ENCODE measurements at places on chromosomes 1 and 21.

DNA sequence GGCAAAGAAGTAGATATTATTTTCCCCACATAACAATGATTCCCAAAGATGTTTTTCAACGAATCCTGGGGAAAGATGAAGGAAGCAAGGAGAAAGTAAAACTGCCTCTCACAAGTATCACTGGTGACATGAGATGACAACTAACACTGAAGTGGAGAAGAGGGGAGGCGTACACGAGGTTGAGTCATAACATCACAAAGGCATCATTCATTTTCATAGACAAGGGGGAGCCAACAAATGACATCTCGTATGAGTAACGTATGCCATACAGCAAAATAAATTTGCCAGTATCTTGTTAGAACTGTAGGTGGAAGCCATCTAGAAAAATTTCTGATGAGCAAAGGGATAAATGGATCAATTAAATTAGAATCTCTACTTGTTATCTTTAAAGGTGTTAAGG, 56.6 kb downstream of the ATP1B1 start:
- DNase-seq: peak; percentile 21

GRCh38 chr1:77948841-77949424, 29.9 kb downstream of the FUBP1 start:
- no peak for DNase-seq

DNA sequence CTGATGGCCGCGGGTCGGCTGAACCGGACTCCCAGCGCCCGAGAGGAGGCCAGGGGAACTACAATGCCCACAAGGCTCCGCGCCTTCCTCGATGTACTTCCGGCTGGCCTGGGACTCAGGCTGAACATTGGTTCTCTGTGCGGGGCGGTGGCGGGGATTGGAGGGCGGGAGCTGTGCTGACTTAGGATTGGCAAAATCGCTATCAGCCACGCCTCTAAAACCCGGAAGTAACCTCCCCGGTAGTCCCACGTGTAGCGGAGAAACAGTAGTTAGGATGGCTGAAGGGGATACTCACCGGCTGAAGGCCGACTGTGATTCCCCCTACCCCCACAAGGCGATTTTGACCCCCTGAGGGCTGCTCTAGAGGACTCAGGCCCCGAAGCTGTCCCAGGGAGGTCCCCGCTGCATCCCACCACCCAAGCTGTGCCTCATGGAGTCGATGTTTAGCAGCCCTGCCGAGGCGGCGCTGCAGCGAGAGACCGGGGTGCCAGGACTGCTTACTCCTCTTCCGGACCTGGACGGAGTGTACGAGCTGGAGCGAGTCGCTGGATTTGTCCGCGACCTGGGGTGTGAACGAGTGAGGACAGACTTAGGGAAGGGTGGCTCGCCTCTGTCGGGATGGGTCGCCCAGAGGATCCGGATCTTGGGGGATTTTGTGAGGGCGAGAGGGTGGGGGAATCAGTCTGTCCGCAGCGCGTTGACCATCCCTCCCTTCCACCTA, at the start of gene DPH2:
TSS of gene DPH2 (plus strand) at position 265 of the 721 bp plus-strand sequence. CDS start at position 431, 166 bp downstream.
- DNase-seq: peak; percentile 98

- no peak for DNase-seq
These were observed 112.3 kb upstream of the TRABD2B start for GRCh38 chr1:48109390-48110013.

GRCh38 chr1:231550448-231550781, 21.9 kb downstream of the TSNAX start:
- DNase-seq: peak; percentile 17

DNA sequence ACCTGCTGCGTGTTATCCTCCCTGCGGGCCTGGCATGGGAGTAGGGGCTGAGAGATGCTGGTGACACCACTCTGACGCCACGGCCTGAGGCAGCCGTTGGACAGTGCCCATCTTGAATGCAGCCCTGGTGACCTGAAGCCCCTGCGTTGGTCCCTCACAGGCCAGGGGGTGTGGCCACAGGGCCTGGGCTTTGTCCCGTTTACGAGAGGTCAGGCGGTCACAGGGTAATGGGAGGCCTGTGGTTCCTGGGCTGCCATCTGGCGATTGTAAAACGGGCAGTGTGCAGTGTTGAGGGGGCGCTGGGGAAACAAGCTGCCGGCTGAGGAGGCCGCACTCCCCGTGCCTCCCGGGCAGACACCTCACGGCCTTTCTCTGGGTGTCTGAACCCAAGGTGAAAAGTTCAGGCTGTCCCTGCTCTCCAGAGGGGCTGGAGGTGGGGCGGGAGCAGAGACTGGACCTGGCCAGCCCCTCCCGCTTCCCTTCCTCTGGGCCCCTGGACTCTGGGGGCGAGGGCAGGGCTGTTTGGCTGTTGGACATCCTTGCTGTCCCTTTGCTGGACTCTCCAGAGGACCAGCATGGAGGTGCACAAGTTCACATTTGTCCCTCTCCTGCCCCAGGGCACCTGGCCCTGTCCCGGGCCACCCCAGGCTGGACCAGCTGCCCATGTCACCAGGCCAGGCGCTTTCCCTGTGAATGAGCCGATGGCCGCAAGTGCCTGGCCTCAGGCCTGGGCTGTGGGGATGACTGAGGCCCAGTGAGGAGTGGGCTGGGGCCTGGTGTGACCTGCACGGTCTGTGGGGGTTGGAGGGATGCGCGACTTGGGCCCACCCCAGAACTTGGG, 42.4 kb downstream of the SKI start:
- DNase-seq: no peak

DNA sequence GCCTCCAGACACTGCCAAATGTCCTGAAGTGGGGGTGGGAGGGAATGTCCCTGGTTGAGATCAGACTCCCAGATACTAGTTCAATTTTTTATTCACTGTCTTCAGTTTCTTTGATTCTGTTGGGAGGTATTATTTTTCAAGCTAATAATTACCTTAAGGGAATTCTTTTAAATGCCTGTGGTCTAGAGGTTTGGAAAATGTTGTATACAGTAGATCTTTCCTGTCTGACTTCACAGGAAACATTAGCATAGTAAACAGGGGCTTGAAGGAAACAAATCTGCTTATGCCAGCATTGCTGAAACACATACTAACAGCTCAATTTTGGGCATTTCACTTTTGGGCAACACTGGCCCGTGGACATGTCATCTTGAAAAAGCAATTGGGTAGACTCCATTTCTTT, 84.3 kb upstream of the HP1BP3 start:
- no peak for DNase-seq

DNA sequence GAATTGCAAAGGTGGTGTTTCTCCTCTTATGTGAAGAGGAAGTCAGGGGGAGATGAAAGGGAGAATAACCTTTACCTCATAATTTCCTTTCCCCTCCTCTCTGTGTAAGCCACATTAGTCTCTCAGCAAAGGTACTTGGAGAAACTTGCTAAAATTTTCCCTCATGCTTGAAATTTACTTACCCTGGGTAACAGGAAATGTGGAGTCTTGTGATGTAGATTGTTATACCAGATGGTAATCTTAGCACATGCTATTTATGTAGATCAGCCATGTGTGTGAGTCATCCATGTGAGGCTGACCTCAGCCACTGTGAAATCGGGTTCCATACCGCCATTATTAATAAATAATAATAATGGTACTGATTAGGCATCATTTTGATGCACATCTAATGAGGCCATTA, 128.4 kb downstream of the TGFB2 start:
- DNase-seq: no peak

GRCh38 chr1:31574749-31575368, 1.5 kb upstream of the TINAGL1 start:
- DNase-seq: no peak

DNA sequence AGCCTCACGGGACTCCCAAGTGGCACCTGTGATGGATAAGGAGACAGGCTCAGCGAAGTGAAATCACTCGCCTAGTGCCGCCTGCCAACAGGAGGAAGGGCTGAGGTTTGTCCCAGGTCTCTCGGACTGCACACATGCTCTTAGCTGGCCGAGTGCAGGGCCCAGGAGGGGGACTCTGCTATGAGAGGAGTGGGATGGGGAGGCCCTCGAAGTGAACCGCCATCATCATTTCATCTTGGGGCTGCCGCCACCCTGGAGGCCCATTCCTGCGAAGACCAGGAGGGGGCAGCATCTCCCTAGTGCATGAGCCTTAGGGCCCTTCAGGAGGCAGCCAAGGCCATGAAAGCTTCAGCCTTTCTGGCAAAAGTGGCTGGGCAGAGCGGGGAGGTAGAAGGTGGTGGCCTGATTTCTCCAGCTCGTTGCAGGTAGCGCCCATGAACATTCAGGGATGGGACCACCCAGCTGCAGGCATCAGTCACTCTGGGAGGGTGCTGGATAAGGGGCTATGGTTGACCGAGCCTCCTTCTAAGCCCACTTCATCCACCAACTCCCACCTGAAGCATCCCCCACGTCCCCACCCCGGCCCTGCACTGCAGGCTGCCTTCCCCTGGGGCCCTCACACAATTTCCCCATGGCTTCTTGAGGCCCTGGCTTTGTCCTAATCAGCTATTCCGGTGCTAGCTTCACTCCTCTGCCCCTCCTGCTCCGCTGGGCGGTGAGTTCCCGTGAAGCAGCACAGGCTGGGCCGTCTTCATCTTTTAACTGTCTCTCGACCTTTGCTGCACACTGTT, 17.2 kb upstream of the RASSF5 start:
- peak; percentile 86 for DNase-seq

DNA sequence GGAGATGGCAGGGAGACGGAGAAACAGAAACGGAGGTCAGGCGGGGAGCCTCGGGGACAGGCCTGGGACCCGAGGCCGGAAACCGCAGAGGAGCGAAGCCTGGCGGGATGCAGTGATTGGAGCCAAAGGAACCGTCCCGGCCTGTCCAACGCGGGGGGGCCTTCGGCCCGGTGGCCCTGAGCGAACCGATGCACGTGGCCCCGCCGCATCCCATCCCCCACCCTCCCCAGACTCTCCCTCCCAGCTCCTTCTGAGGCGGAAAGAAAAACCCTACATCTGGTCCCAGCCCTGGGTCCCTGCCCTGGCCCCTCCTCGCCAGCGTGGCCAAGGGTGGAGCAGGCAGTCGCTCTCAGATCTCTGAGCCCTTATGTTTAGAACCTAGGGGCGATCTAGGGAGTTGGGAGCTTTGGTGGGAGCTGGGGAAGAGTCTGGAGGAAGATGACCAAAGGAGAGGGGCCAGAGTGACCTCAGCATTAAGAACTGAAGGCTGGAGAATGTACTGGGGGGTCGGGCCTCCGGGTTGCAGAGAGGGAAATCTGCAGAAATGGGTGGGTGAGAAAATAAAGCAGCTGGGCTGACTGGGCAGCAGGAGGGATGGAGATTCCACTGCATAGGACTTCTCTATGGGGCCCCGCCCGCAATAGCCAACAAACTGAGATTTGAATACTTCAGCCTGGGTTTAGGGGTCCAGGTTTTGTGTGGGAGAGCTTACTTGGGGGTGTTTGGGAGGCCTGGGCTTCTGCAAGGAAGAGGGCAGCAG, 1.5 kb upstream of the CRABP2 start:
- DNase-seq: no peak

GRCh38 chr1:221981461-221981860, 239.6 kb upstream of the DUSP10 start:
- no peak for DNase-seq

- DNase-seq: no peak
These were observed 369.4 kb downstream of the KCNH1 start for GRCh38 chr1:210764536-210764935.

- no peak for DNase-seq
These were observed 315.0 kb upstream of the NRIP1 start for GRCh38 chr21:15379776-15380175.

- DNase-seq: no peak
These were observed 35.6 kb downstream of the EEIG2 start for GRCh38 chr1:108595507-108595906.

GRCh38 chr1:70256664-70257063, 35.5 kb downstream of the SRSF11 start:
- DNase-seq: no peak

DNA sequence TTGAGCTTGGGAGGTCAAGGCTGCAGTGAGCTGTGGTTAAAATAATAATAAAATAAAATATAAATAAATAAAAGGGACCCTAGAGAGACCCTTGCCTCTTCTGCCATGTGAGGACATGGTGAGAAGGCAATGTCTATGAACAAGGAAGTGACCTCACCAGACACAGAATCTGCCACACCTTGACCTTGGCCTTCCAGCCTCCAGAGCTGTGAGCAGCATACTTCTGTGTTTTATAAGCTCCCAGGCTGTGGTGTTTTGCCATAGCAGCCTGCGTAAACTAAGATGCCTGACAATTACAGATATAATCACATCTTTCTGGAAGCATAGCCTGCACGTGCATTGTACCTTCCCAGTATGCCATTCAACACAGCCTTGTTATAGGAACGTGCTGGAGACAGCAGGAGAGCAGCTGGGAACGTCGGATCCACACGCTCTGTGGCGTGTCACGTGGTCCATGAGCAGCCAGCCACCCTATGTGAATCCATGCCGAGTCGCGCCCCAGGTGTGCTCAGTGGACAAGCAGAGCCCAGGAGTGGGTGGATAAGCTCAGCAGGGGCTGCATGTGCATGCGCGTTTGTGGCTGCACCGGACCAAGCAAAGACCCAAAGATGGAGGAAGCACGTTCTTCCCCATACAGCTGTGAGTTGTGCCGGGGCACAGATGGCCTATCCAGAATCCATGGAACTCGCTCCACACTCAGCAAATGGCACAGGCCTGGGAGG, 17.8 kb downstream of the WNT9A start:
- no peak for DNase-seq

DNA sequence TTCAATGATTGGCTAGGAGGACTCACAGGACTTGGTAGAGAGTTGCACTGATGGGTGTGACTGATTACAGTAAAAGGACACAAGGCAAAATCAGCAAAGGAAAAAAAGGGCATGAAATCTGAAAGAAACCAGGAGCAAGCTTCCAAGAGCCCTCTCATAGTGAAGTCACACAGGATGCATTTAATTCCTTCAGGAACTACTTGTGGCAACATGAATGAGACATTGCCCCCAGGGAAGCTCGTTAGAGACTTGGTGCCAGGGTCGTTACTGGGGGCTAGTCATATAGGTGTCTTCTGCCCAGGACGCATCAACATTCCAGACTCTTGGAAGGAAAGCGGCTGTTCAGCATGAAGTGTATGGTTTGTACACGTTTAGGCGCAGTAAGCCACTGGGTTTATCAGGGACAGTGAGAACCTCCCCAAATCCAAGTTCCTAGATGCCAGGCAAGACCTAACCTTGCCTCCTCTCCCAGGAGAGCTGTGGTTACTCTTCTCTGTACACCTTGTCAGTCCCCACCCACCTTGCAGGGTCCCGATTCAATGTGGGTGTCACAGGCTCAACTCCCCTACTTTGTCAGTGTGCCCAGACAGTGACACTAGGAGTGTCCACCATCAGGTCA, 26.0 kb upstream of the C2CD2 start:
- no peak for DNase-seq

GRCh38 chr1:226589008-226589733, 40.6 kb downstream of the STUM start:
- no peak for DNase-seq

DNA sequence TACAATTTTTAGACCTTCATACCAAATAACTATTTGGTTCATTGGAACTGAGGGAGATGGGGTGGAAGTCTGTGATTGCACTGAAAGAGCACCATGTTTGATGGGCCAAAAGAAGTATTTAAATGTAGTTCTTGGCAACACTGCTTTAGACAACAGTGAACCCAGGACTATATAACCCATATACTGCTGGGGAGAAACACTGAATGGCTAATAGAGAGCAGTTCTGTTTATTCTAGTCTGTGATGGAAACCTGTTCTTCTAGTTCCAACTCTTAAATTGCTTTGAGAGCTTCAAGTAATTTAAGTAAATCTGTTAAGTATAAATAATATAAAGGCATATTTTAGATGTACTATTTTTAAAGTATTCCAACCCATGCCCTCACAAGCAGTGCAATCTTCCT, 96.3 kb downstream of the NIBAN1 start:
- no peak for DNase-seq
